ENCODE measurements at places on chromosomes 6 and 20.
A peak's percentile ranks its signal among the peaks of the same experiment; 100 is the strongest.

- DNase-seq: no peak
Measured at GRCh38 chr6:26330859-26331217, 34.2 kb upstream of the BTN3A2 start.

GRCh38 chr6:44667226-44667625 is 279.7 kb downstream of the CDC5L start:
- no peak for DNase-seq

- no peak for DNase-seq
Measured at GRCh38 chr20:1434571-1435336, 31.9 kb downstream of the NSFL1C start.

DNA sequence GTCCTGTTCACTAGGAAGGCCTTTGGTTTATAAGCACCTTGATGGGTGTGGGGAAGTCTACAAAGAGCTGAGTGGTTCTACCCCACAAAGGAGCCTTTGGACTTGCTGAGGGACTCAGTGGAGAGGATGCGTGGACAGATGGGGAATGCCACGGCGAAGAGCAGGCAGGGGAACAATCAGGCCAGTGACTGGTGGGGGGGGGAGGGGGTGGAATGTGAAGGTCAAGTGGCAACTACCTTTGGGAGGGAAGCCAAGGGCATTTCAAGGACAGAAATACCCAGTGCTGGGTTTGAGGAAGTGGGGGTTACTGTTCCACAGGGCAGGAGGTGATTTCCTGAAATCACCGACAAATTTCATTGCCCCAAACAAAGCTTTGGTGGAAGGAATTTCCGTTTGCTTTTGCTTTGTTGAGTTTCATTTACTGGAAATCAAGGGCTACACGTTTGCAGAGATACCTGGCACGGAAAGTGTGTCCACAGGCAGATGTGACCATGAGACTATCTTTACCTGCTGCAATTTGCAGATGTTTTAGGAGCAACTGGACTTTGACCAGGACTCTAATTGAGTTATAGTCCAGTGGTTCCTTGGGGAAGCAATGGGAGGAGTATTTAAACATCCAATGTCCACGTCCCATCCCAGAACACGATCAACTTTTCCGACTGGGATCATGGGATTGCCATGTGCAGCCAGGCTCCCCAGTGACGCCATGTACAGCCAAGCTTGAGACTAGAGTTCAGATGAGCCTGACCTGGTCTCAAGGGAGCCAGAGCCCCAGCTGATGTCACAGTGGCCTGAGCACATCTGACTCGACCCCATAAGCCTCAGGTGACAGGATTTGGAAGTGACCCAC is 8.0 kb downstream of the CST3 start:
- DNase-seq: no peak

- no peak for DNase-seq
Measured at GRCh38 chr6:154380741-154381140, 24.1 kb upstream of the IPCEF1 start.

- no peak for DNase-seq
Measured at GRCh38 chr20:47346172-47346571, 10.3 kb downstream of the ZMYND8 start.

- no peak for DNase-seq
Measured at GRCh38 chr20:2405693-2406065, 25.0 kb downstream of the TGM6 start.

DNA sequence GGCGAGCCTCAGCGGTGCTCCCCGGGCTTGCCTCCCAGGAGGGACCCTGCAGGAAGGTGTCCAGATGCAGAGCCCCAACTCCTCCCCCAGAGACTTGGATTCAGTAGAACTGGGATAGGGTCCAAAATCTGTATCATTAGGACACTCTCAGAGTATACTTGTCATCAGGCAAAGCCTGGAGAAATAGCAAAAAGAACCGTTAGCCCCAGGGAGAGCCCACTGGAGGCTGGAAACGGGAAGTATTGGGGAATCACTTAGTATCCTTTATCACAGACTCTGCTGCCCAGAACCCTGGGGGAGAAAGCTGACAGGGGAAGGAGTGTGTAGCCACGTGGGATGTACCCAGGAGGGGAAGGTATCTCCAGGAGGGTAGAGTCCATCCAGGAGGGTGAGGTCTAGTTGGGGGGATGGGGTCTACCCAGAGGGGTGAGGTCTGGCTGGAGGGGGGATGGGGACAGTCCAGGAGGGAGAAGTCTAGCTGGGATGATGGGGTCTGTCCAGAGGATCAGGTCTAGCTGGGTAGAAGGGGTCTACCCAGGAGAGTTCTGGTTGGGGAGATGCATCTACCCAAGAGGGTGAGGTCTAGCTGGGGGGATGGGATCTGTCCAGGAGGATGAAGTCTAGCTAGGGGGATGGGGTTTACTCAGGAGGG is 107.2 kb downstream of the LY86 start:
- DNase-seq: no peak

DNA sequence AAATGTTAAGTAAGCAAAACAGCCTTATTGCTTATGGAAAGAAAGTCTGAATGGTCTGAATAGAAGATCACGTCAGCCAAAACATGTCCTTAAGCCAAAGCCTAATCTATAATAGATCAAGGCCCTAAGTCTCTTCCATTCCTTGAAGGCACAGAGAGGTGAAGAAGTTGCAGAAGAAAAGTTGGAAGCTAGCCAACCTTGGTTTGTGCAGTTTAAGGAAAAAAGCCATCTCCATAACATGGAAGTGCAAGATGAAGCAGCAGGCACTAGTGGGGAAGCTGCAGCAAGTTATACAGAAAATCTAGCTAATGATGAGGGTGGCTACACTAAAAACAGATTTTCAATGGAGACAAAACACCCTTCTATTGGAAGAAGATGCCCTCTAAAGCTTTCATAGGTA is 29.1 kb downstream of the LRRN4 start:
- DNase-seq: no peak

GRCh38 chr6:231779-232178 is 60.5 kb upstream of the DUSP22 start:
- DNase-seq: no peak

- DNase-seq: no peak
Measured at GRCh38 chr6:33123732-33124524, 48.1 kb downstream of the HLA-DPB1 start.

DNA sequence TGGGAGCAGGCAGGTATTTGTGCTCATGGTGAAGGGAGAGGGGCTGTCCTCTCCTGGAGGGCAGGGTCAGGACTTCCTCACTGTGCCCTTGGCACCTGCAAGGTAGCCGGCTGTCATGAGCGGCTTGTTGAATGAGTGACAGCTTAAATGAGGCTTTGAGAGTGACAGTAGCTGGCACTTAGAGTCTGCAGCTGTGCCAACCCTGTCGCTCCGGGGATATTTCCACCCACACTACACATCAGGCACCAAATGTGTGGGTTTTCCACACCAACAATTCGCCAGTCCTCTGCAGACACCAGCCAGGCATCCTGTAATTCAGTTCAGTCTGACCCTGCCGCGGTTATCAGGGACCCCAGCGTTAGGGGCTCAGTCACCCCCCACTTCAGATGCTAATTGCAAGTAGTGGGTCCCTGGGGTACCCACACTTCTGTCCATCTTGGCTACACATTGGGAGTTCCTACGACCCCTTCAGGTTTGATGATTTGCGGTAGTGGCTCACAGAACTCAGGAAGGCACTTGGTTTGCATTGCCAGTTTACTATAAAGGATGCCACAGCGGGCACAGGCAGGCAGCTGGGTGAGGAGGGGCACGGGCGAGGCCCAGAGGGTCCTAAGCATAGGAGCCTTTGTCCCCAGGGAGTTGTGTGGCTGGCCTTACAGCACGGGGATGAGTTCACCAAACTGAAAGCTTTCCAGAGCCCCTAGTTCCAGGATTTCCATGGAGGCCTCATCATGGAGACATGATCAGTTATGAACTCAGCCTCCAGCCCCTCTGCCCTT is 9.1 kb downstream of the MTG2 start:
- no peak for DNase-seq

- no peak for DNase-seq
Measured at GRCh38 chr6:22921828-22922227, 352.5 kb downstream of the HDGFL1 start.

DNA sequence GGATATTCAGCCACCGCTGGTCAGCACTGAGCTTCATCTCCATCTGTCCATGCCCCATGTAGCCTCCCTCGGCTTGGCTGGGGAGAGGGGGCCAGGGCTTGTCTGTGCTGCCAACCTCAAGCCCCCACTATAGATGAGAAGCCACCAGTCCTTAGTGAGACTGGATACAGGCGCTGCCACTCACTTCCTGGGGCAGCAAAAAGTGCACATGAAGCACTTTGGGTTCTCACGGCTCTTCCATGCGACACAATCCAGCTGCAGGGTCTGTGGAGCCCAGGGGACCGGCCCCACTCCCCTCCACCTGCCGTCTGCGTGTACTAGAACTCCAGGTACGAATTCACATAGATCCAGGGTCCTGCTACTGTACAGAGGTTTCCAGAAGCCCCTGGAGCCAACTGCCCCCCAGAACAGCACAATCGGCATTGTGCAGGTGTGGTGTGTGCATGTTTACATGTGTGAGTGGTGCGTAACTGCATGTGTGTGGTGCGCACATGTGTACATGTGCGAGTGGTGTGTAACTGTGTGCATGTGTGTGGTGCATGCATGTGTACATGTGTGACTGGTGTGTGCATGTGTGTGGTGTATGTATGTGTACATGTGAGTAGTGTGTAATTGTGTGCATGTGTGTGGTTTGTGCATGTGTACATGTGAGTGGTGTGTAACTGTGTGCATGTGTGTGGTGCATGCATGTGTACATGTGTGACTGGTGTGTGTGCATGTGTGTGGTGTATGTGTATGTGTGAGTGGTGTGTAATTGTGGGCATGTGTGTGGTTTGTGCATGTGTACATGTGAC is 4.9 kb downstream of the FRMD1 start:
- DNase-seq: no peak

DNA sequence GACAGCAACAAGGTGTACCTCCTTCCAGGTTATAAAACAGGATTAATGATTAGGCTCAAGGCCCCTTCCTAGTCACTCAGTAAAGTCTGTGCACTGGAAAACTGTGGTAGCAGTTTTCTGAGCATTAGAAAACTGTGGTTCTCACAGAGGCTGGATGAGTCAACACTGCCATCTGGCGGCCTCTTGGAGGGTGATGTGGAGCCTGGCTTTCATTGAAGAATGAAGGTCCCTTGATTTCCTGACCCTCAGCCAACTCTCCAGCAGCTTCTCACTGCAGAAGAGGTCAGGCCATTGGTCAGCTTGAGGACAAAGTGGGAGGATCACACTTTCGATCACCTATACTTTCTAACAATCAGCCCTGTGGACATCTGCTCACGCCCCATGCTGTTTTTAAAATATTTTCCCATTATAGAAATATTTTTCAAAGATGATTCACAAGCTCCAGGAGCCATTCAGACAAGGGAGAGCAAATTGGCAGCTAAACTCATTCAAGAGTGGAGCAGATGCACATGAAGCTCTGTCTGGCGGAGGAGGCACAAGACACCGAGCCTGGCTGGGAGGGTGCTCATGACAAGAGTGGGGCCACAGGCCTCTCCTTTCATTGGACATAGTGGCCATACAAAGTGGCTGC is 23.2 kb downstream of the PSMB1 start:
- peak; percentile 61 for DNase-seq

DNA sequence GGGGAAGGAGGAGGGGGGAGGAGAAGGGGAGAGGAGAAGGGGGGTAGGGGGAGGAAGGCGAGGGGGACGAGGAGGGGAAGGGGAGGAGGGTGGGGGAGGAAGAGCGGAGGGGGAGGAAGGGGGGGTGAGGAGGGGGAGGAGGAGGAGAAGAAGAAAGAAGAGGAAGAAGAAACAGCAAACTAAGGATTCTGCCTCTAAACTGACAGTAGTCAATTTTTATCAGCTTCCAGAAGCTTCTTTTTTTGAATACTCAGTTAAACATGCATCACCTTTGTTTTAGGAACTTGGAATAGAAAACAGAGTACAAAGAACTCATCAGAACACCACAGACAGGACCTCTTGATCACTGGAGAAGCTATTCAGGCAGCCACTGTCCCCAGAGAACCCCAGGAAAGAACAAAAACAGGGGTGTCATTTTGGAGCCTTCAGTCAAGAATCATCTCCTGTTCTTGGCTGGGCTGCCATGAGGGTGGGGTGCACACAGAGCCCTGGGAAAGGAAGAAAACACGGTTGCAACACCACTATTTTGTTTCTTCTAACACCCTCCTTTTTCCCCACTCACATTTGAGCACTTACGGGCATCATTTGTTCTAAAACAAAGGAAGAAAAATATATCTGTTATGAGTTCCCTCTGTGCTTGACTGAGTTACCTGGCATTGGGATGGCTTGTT is 67.4 kb downstream of the TMEM170B start:
- no peak for DNase-seq

- DNase-seq: no peak
Measured at GRCh38 chr20:19998990-19999705, 18.0 kb upstream of the NAA20 start.

DNA sequence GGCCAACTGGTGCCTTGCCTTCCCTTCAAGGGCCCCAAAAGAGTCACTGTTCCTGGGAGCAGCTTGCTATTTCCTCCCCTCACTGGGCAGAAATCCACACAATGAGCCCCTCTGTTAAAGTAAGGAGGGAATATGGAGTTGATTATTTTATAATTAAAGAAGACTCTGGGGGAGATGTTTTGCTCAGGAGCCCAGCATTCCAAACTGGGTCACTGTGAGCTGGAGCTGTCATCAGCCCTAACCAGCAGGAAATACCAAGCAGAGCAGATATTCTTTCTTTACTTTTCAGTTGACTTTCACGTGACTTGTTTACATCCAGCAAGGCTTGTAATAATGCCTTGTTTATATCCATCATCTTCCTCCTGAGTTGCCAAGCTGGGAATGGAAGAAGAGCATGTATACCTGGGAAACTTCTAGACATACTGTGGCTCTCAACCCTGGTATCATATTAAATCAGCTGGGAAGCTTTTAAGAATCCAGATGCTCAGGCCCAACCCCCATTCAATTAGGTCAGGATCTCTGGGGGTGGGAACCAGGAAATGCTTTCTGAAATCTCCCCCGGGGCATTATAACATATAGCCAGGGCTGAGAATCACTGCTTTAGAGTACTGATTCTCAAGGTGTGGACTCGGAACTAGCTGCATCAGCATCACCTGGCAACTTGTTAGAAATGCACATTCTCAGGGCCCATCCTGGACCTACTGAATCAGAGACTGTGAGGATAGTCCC is 175.6 kb upstream of the MYLIP start:
- no peak for DNase-seq

GRCh38 chr20:8150591-8150990 is 18.5 kb downstream of the PLCB1 start:
- no peak for DNase-seq

DNA sequence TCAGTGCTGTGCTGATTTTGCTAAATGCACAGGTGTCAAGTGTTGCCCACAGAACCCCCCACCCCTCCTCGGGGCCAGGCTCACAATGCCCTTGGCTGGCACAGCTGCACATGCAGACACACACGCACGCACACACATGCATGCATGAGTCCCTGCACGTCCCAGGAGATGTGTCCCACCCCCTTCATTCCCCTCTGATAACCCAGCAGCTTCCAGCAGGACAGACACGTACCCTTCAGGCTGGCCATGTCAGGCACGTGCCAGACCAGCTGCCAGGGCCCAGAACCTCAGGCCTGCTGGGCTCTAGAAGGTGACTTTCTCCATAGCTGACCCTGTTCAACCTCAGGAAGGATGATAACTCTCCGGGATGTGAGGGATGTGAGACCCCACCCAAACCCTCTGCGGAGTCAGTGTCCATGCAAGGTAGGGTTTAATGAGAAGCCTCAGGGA is 44.4 kb downstream of the MRPL14 start:
- no peak for DNase-seq
